A172 (cell line): ENCODE measurements at places on chromosomes 16 and 17. TPM values are rescaled to one million over a fixed set of nuclear protein-coding genes. Genes with fewer than 3 reads are reported as not detected.

DNA sequence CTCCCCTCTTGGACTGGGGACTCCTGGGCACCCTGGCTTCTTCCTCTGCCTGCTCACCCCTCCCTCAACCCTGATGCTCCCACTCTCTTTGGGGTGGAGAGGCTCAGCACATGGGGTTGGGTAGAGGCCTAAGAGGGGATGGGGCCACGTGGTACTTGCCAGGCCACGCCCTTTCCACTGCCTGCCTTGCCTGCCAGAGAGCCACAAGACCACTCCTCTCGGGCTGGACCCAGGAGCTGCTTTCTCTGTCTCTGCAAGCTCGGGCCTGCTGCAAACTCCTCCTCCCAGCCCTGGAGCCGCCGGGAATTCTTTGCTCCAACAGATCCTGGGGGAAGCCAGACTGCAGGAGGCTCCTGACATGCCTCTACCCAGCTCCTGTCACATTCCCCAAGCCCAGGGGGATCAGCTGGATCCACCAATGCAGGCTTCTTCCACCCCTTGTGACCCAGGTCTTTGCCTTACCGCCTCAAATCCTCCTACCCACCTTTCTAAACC, 11.8 kb downstream of the DLX4 start:
- no peak for DNase-seq

DNA sequence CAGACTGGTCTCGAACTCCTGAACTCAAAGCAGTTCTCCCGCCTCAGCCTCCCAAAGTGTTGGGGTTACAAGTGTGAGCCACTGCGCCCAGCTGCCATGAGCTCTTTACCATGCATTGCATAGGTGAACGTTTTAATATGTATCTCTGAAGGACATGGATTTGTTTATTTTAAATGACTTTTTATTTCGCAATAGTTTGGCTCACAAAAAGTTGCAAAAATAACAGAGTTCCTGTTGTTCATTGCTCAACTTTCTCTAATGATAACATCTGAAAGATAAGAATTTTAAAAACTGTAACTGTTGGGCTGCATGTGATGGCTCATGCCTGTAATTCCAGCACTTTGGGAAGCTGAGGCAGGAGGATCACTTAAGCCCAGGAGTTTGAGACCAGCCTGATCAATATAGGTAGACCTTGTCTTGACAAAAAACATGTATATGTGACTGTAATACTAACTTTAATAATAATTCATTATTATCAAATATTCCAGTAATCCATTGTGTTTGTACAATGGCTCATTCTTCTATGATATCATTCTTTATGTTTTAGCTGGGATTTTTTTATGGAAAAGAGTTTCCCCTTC, 80.1 kb downstream of the ABCC1 start:
- no peak for DNase-seq

GRCh38 chr17:81094509-81095382, 59.8 kb downstream of the BAIAP2 start:
- peak; percentile 100 for DNase-seq

DNA sequence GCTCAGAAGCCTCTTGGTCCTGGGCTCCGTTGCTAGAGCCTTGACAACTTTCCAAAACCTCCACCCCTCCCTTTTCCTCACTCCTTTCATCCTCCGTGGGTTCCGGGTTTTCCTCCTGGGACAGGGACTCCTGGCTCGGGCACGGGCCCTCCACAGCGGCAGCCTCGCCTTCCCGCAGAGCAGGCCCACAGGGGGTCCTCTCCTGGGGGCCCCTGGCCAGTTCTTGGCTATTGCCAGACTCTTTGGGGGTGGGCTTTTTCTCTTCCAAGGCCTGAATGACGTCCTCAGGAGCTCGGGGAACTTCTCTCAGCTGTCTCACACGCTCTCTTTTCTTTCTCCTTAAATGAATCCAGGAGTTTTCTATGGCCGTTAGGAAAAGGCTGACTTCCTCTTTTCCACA, 19.3 kb upstream of the MNT start:
- no peak for DNase-seq

DNA sequence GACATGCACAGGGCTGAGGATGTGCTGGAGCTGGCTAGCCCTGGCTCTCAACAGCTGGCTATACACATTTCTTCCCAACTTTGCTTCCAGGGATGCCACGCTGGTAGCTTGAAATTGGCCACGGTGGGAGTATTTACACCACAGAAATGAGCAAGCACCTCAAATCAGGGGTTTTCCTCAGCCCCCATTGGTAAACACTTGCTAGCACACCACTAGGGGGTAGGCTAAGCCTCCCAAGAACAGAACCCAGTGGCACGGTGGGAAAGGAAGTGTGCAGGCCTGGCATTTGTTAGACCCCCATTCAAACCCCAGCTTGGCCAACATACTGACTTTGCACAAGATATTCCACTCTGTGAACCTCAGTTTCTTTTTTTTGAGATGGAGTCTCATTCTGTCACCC, 12.9 kb downstream of the DRC3 start:
- DNase-seq, result no peak

- DNase-seq, result no peak
These were observed 194.4 kb downstream of the ANKFN1 start for GRCh38 chr17:56347639-56348038.

GRCh38 chr17:63425483-63425882, 20.6 kb downstream of the CYB561 start:
- DNase-seq, result peak; percentile 75

DNA sequence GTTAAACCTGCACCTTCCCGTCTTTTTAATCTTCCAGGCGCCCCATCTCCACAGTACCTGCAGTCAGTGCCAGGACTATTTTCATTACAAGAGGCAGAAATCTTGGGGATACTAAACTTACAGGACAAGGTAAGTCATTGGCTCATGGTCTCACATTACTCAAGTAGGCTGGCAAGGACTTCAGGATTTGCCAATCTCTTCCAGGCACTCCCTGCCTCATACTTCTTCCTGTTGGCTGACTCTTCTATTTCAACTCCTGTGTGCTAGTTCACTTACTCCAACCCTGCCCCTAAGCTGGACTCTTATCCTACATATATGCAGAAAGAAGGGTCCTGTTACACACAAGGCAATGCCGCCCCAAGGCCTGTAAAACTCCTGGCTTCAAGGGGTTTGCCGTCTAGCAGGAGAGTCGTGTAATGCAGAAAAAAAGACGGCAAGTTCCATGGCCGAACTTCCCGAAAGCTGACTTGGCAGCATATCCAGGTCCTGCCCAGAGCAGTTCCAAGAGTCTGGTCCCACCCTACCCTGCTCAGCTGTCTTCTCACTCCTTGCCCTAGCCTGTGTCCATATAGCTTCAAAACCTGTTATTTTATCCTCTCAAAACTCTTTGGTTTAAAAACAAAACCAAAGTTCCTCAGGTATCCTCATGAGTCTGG, 14.8 kb downstream of the ERN1 start:
- DNase-seq, result no peak

DNA sequence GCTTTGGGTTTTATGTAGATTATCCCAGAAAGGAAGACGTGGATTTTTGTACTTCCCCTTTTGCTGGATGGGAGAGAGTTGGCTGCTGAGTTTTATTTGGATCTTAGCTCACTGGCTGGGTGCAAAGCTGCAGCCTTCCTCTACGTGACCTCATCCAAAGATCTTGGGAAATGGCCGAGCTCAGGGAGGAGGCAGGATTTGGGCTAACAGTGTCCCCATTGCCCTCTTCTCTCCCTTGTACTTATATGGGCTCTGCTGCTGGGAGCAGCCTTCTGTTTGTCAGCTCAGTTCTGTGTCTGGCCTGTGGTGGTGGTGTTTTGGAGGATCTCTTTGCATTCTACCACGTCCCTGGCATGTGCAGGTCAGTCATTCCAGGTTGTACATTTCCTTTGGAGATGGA, 2.0 kb downstream of the AOC3 start:
- no peak for DNase-seq

DNA sequence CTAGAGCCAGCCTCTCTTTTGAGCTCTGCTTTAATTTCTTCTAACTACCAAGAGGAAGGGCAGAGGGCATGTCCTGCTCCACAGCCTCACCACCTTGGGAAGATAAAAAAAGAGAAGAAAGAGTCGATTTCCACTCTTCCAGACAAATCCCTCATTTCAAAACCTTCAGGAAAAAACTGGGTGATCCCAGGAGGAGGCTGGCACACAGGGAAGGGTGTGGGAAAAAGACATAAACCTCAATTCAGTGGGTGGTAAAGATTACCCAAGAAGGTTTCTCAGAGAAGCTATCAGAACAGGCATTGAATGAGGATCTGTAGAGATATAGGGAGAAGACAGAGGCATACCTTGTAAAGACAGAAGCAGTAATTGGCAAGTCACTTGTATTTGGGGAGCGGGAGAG, 79.9 kb upstream of the CRHR1 start:
- DNase-seq, result no peak

ECI1 gene
- 50.6 and 73.8 TPM in 2 replicates for total RNA-seq

TOB1 gene
- 7.2 and 8.1 TPM in 2 replicates for total RNA-seq

ABCA8 gene
- not detected in 2 replicates for total RNA-seq

GPR142 gene
- not detected in 2 replicates for total RNA-seq

NEUROD2 gene
- total RNA-seq, result not detected in 2 replicates

SNAI3 gene
- not detected in 2 replicates for total RNA-seq
